ENCODE measurements at places on chromosomes 6 and 20.

- no peak for DNase-seq
Measured at GRCh38 chr6:14542670-14543366, 425.2 kb downstream of the CD83 start.

- no peak for DNase-seq
Measured at GRCh38 chr6:84515067-84515466, 249.3 kb downstream of the TBX18 start.

DNA sequence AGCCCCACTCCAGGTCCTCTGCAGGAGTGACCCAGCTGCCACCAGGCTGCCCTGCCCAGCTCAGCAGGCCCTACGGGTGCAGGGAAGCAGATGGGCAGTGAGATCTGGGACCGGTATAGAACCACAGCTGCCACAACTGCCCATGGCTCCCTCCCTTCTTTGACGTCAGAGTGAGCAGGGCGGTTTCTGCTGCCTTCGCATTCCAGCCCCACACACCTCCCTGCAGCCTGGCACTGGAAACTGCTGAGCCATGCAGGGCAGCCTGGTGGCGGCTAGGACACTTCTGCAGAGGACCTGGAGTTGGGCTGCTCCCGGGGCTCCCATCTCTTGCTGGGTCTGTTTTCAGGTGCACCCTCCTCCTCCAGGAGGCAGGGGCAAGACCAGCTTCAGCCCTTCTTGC, 101.6 kb upstream of the CD93 start:
- DNase-seq, result no peak

- no peak for DNase-seq
Measured at GRCh38 chr6:159056432-159056831, 11.6 kb upstream of the TAGAP start.

DNA sequence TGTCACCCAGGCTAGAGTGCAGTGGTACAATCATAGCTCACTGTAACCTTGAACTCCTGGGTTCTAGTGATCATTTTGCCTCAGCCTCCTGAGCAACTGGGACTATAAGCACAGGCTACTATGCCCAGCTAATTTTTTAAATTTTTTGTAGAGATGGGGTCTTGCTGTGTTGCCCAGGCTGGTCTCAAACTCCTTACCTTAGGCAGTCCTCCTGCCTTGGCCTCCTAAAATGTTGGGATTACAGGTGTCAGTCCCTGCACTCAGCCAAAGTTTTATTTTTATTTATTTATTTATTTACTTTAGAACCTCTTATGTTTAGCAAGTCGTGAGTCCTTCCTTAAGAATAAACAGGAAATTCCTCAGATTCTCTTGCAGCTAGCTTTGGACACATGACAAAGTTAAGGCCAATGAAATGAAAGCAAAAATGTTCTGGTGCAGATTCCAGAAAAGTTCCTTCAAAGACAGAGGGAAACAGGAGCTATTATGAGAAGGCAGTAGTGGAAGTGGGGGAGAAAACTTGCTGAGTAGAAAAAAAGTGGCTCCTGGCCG, 19.1 kb downstream of the PIM1 start:
- no peak for DNase-seq

GRCh38 chr6:15421945-15422733, 176.3 kb downstream of the JARID2 start:
- DNase-seq, result no peak

DNA sequence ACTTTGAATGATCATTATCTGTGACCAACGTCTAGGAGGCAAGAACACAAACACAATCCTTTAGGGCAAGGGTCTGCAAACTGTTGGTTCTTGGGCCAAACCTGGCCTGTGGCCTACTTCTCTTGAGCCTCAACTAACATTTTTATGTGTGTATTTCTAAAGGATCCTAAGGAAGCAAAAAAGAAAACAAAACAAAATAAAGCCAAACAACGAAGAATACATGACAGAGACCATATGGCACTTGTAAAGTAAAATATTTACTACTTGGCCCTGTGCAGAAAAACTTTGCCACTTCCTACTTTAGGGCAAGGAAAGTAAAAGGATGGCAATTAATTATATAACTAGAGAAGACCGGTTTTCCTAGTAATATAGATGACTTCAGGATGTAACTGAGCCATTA, 1056.2 kb downstream of the EPHA7 start:
- DNase-seq, result no peak
